ENCODE measurements at places on chromosomes 3 and 15.

DNA sequence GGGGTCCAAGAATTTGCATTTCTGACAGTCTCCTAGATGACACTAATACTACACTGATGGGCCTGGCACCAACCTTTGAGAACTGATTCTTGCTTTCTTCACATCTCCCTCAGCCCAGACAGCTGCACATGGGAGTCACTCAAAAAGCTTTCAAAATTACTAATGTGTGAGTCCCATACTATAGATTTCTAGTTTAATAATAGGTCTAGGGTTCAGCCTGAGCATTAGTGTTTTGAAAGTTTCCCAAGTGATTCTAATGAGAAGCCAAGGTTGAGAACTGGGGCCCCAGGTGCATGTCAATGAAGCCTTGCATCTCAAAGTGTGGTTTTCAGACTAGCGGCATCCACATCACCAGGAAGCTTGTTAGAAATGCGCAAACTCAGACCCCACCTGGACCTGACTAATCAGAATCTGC lies 159.9 kb upstream of the CMC1 start:
- no peaks in the 10 kb centered on the region for H3K4me1 ChIP-seq
- no peaks in the 10 kb centered on the region for H3K36me3 ChIP-seq
- no peak for DNase-seq
- H3K27ac ChIP-seq, result no peak overlapping the region
- H3K4me3 ChIP-seq, result no peak overlapping the region

- no peak overlapping the region for H3K27ac ChIP-seq
- H3K4me1 ChIP-seq, result no peaks in the 10 kb centered on the region
- H3K36me3 ChIP-seq, result no peaks in the 10 kb centered on the region
- H3K4me3 ChIP-seq, result peak overlapping the region; percentile 50
Measured at GRCh38 chr3:49554633-49555265, 472 bp downstream of the BSN start.

DNA sequence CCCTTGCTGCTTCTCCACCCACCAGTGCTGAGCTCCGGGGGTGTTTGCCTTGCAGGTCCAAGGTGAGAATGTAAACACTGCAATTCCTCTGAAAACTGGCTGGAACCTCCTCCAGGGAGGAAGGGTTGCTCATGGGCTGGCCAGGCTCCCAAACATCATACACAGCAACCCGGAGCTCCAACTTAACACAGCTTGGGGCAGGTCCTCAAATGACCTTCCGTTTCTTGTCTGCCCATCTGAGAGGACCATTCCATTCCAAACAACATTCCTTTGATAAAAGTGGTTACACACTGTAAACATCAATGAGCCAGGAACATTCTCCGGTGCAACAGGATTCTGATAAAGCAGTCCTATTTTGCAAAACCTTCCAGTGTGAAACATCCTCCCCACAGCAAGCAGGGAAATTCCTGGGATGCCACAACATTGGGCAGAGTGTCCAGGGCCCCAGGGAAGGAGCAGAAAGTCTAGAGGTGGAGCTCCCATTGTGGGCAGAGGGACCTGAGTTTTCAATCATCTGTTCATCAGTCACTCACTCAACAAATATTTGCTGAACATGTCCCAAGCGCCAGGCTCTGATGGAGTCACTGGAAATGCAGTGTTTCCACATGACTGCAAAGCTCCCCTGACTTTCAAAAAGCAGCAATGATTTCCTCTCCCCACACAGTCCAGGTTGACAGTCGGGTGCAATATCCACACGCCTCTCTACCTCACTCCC lies 7.3 kb upstream of the HEG1 start:
- DNase-seq, result peak; percentile 64
- peak overlapping the region; percentile 14 for H3K27ac ChIP-seq
- H3K27me3 ChIP-seq, result no peaks in the 10 kb centered on the region
- H3K36me3 ChIP-seq, result no peaks in the 10 kb centered on the region

- DNase-seq, result no peak
- no peaks in the 10 kb centered on the region for H3K27me3 ChIP-seq
- H3K4me1 ChIP-seq, result peaks cover 11% of the 10 kb centered on the region
Measured at GRCh38 chr15:95549168-95549738, 781.2 kb upstream of the NR2F2 start.

DNA sequence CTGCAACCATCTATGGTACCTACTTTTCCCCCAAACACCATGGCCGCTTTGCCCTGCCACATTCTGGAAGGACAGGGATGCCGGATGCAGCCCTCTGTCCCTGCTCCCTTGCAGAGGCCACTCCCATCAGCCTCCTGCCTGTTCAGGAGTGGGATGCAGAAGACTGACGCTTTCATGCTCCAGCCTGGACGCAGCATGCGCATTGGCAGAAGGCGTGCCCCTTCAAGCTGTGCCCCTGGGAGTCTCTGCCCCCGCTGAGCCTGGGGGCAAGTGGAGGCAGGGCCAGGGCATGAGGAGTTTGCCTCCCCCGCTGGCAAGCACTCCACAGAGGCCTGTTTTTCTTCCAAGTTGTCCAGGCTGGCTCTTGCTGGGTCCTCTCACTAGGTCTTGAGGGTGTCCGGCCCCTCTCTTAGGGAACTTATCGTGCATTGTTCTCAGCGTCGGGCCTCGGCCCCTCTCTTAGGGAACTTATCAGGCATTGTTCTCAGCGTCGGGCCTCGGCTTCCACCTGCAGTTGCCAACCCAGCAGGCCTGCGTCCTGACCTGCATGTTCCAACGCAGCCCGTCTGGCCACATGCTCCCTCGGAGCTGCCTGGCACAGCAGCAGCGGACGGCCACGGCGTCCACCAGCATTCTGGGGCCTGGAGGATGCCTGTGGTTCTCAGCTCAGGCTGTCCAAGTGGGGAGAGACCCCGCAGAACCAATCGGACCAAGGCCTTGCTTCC lies 14.6 kb upstream of the SNRPA1 start:
- no peak for DNase-seq
- H3K27me3 ChIP-seq, result no peaks in the 10 kb centered on the region
- no peaks in the 10 kb centered on the region for H3K4me1 ChIP-seq
- no peaks in the 10 kb centered on the region for H3K36me3 ChIP-seq
- no peak overlapping the region for H3K4me3 ChIP-seq

DNA sequence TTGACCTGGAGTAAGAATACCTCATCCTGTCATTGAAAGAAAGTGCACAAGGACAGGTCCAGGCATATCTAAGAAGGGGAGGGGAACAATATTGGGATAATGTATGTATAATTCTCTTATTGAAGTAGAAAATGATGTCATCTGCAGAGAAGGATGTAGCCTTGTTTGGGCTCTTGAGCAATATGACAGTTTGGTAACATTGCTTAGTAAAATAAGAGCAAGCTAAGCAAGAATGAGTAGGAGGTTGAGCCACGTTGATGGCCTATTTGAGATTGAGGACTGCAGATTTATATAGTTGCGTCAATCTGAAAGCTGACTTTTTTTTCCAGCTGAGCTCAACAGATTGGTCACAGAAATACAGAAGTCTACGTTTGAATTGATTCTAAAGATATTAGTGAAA lies 145.2 kb downstream of the FILIP1L start:
- DNase-seq, result no peak
- H3K4me3 ChIP-seq, result no peak overlapping the region
- H3K27me3 ChIP-seq, result no peaks in the 10 kb centered on the region
- H3K27ac ChIP-seq, result no peak overlapping the region
- peaks cover 15% of the 10 kb centered on the region for H3K4me1 ChIP-seq
- H3K36me3 ChIP-seq, result no peaks in the 10 kb centered on the region

- H3K27ac ChIP-seq, result peak overlapping the region; percentile 89
- DNase-seq, result peak; percentile 71
- H3K36me3 ChIP-seq, result peaks cover 4% of the 10 kb centered on the region
- H3K27me3 ChIP-seq, result no peaks in the 10 kb centered on the region
- peak overlapping the region; percentile 88 for H3K4me3 ChIP-seq
Measured at GRCh38 chr15:42273900-42274701, 868 bp upstream of the TMEM87A start.

- H3K4me1 ChIP-seq, result peaks cover 32% of the 10 kb centered on the region
- H3K27ac ChIP-seq, result peak overlapping the region; percentile 95
- no peaks in the 10 kb centered on the region for H3K27me3 ChIP-seq
- no peaks in the 10 kb centered on the region for H3K36me3 ChIP-seq
- peak; percentile 93 for DNase-seq
- H3K4me3 ChIP-seq, result peak overlapping the region; percentile 19
Measured at GRCh38 chr15:71272932-71273331, 157.7 kb downstream of the THSD4 start.

- H3K4me1 ChIP-seq, result peaks cover 10% of the 10 kb centered on the region
- no peaks in the 10 kb centered on the region for H3K36me3 ChIP-seq
- H3K27me3 ChIP-seq, result no peaks in the 10 kb centered on the region
Measured at GRCh38 chr3:150766742-150767141, 3.8 kb upstream of the SIAH2 start.

- H3K36me3 ChIP-seq, result no peaks in the 10 kb centered on the region
- peak; percentile 74 for DNase-seq
- H3K27me3 ChIP-seq, result no peaks in the 10 kb centered on the region
- peaks cover 31% of the 10 kb centered on the region for H3K4me1 ChIP-seq
- peak overlapping the region; percentile 53 for H3K4me3 ChIP-seq
Measured at GRCh38 chr15:58228718-58229117, 90.5 kb downstream of the AQP9 start.

- H3K4me1 ChIP-seq, result no peaks in the 10 kb centered on the region
- no peak for DNase-seq
- peaks cover 11% of the 10 kb centered on the region for H3K36me3 ChIP-seq
- no peak overlapping the region for H3K27ac ChIP-seq
Measured at GRCh38 chr3:49966233-49966942, 26.4 kb downstream of the RBM6 start.

GRCh38 chr3:171784387-171784786 lies 25.9 kb downstream of the PLD1 start:
- no peak overlapping the region for H3K27ac ChIP-seq
- no peaks in the 10 kb centered on the region for H3K27me3 ChIP-seq
- no peak for DNase-seq
- no peak overlapping the region for H3K4me3 ChIP-seq
- H3K36me3 ChIP-seq, result no peaks in the 10 kb centered on the region
- H3K4me1 ChIP-seq, result peaks cover 6% of the 10 kb centered on the region

DNA sequence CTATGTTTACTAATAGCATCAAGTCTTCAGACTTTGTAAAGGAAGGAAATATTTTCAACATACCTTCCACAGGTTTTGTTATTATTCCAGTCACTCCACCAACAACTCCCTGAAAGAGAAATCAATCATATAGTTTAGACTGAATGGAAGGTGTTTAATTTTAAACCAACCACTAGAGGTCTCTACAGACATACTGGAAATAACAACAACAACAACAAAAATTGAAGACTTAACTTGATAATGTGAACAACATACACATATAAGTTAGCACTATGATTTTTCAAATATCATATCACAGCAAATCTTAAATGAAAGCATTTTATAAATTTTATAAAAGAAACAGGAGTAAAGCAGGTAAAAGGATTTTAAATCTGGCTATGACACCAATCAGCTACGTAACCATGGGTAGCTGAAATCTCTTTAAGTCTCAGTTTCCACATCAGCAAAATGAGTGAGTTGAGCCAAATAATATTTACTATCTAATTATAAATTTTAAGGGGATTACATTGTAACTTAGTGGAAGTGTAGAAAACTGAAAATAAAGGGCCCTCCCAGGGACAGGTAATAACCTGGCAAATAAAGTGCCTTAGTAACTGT lies 188.2 kb downstream of the VPS13C start:
- DNase-seq, result peak; percentile 35
- peaks cover 5% of the 10 kb centered on the region for H3K36me3 ChIP-seq
- H3K27ac ChIP-seq, result no peak overlapping the region

DNA sequence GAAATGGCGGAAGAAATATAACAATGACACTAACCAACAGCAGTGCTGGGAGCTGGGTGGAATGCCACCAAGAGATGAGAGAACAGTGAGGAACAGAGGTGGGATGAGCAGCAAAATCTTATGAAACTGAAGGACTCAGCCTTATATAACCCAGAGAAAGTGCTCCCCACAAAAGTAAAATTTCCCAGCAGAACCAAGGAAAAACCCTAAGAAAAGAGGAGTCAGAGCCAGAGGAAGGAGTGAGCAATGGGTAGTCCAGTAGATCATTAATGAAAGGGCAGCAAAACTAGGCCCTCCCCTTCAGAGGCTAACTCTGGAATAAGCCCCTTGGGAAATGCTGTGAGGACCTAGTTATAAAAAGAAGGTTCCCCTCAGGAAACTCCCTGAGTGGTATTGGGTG lies 24.7 kb upstream of the UBE2E1 start:
- H3K27ac ChIP-seq, result no peak overlapping the region
- DNase-seq, result no peak
- peaks cover 14% of the 10 kb centered on the region for H3K4me1 ChIP-seq
- H3K36me3 ChIP-seq, result no peaks in the 10 kb centered on the region

DNA sequence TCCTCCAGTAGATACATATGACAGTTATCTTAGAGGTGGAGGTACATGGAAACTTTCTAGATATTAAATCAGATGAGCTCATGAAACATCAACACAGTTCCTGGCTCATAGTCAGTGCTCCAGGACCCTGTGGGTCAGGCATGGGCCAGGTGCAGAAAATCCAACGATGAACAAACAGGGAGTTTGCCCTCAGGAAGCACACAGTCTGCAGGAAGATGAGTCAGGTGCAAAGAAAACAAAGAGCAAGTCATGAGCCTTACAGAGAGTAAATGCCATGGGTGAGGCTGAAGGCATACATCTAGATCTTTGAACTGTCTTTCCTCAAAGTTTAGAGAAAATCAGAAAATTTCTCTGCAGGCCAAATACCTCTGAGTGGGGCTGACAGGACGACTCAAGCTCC lies 184.2 kb upstream of the TPM1 start:
- no peak overlapping the region for H3K4me3 ChIP-seq
- H3K4me1 ChIP-seq, result peaks cover 9% of the 10 kb centered on the region
- no peak overlapping the region for H3K27ac ChIP-seq
- no peaks in the 10 kb centered on the region for H3K36me3 ChIP-seq
- H3K27me3 ChIP-seq, result no peaks in the 10 kb centered on the region
- DNase-seq, result no peak
